Stimulated activated CD8-positive, alpha-beta memory T cell treated with anti-CD3 and anti-CD28 coated beads, Interleukin-4, amount 100 ng/mL, for 24 hours (primary cell): ENCODE measurements at places on chromosomes 16 and 17.

GRCh38 chr16:49734331-49734730, 121.6 kb downstream of the ZNF423 start:
- no peak for DNase-seq

- DNase-seq, result no peak
These were observed 41.3 kb upstream of the DNAH17 start for GRCh38 chr17:78618264-78619066.

- DNase-seq, result no peak
These were observed 54.3 kb upstream of the JPH3 start for GRCh38 chr16:87548046-87548445.

DNA sequence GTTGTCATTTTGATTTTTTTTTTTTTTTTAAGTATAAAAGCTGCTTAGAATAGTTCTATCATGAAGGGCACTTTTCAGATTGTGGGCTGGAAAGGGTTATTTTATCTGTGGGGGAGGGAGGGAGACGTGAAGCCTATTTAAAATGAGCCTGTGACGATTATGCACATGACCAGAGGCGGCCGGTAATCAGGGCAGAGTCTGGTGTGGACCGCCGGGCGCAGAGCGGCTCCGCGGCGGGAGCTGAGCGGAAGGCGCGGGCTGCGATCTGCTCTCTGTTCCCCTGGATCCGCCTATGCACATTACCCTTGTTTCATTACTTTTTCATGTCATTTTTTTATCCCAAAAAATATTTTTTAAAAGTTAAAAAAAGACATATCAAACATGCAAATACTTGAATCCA, 23.5 kb downstream of the TMC6 start:
- no peak for DNase-seq

DNA sequence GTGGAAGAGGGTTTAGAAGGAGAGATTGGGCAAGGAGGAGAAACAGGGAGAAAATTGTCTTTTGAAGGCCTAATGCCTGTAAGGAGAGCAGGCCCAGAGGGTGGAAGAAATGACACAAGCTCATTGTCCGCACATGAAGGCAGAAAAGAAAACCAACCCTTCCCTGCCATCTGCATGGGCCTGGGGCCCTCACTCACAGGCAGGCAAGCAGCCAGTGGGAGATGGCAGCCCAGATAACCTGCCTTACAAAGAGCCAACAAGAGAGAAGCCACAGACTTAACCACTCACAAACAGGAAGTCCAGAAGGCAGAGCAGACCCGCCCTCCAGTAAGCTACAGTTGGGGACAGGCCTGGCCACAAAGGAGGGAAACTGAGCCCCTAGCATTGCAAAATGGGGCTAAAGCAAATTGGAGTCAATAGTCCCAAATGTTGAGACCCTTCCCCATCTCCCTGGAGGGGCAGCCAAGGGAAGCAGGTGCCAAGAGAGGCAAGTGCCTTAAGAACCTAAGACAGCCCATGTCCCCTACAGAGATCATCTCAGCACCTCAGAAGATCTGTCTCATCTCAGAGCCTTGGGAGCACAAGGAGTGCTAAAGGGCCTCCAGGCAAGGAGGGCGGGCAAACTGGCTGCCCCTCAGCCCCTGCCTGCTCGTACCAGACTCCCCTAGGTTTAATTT, 7.3 kb upstream of the TSPOAP1 start:
- DNase-seq, result peak; percentile 49

- DNase-seq, result no peak
These were observed 223.5 kb downstream of the CYB561 start for GRCh38 chr17:63222655-63223054.

GRCh38 chr17:9228408-9229159, 207.3 kb downstream of the NTN1 start:
- no peak for DNase-seq

DNA sequence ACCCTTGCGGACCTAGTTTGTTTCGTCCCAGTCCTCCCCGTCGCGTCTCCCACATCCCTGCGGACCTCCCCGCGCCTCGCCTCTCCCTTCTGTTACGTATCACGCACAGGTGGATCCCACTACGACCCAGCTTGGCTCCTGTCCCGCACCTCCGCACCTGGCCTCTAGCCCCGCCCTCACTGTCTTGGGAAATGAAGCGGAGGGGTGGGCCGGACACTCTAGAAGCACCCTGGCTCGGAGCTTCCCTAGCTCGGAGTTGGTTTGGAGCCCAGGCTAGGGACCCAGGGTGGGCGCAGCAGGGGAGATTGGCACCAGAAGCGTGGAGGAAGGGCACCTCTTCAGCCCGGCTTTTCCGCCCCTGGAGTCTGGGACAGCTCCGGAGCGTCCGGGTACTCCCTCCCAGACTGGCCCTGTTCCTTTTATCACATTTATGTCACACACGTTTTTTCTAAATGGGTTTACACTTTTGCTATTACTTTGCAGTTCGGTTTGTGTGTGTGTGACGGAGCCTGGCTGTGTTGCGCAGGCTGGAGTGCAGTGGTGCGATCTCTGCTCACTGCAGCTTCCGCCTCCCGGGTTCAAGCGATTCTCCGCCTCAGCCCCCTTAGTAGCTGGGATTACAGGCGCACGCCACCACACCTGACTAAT, 1.4 kb upstream of the CEMP1 start:
- DNase-seq, result peak; percentile 39

DNA sequence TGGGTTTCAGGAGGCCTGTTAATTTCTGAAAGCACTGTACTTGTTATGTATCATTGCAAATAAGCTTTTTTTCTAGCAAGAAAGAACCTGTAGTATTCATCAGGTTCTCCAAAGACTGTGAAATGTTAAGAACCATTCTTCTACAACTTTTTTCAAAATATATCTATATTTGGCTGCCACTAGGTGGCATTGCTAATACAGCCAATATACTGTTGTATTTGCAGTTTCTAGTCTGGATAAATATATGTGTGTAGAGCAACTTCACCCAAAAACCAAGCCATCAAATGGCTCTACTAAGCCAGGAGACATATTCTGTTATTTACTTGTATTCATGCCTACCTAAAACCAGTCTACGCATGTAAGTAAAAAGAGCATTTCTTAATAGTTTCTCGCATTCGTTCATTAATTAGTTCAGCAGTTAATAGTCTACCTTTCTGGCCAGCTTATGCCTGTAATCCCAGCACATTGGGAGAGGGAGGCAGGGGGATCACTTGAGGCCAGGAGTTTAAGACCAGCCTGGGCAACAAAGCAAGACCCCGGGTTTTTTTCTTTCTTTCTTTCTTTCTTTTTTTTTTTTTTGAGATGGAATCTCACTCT, 39.5 kb downstream of the VMP1 start:
- no peak for DNase-seq

- peak; percentile 39 for DNase-seq
These were observed at the start of gene RASL10B for GRCh38 chr17:35731239-35731916. RASL10B (plus strand) TSS chr17:35731639; CDS start chr17:35735185, 3,546 bp downstream.

- DNase-seq, result no peak
These were observed 77.3 kb upstream of the ATF7IP2 start for GRCh38 chr16:10308305-10309193.

GRCh38 chr16:1691276-1691675, 13.2 kb downstream of the JPT2 start:
- no peak for DNase-seq

DNA sequence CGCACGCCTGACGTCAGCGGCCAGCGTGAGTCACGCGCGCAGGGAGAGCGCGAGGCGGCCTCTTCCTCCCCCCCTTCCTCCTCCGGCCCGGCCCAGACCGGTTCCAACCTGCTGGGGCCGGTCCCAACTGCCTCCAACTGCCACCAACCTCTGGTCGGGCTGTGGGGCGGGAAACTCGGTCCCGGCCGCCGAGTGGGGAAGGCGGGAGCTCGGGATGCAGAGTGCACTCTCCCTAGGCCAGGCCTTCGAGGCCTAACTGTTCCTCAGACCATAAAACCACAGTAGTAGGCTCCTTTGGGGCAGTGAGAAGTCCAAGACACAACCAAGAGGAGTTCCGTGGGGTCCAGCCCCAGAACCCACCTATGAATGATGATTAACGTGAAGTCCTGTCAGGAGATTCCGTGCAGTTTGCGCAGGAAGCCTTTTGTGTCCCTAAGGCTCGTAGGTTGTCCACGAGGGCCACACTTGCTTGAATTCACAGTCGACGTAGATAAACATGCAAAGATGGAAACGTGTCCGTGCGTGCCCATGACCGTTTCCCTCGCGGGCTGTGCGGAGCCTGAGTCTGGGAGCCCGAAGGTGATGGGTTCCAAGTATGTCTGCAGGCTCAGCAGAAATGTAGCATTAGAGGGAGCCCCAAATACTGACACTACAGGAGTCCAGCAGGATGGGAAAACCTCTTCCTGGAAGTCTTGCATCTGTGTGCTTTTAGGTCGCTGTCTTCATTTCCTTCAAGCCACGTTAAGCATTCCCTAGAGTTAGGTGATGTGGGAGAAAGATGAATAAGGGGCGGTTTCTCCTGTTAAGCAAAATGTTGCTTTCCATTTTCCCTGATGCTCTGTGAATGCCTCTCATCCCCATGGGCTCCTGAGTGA, 647 bp downstream of the UNK start:
- DNase-seq, result peak; percentile 86

DNA sequence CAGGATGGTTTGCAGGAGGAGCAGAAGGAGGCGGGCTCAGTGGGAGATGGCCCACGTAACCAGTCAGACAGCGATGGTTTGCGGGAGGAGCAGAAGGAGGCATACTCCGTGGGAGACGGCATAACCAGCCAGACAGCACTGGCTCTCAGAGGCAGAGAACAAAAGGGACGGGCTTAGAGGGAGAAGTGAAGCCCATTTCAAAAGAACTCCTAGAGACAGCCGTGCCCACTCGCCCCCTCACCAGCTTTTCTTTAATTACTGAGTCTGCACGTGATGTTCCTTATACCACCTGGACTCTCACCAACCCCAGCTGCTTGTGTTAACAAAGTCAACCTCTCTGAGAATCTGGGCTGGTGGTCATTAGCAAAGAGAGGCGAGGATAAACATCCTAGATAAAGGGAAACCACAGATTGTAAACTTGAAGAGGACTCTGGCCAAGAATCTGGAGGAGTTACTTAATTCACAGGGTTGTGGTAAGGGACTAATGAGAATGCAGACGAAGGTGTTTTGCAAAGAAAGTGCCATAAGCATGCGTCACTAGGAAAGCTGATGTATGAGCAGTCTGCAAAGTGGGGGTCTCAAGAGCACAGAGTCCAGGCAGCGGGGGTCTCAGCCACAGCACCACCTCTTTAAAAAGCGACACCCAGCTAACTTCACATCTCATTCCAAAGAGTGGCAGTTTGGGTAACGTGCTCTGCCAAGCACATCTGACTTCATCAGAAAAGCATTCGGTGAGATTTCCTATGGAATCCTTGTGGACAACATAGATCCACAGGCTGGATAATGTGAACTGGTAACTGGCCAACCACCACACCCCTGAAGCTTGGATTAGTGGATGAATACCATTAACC, 51.7 kb downstream of the NXN start:
- DNase-seq, result no peak

- DNase-seq, result no peak
These were observed 20.7 kb upstream of the PLCG2 start for GRCh38 chr16:81758376-81758775.

DNA sequence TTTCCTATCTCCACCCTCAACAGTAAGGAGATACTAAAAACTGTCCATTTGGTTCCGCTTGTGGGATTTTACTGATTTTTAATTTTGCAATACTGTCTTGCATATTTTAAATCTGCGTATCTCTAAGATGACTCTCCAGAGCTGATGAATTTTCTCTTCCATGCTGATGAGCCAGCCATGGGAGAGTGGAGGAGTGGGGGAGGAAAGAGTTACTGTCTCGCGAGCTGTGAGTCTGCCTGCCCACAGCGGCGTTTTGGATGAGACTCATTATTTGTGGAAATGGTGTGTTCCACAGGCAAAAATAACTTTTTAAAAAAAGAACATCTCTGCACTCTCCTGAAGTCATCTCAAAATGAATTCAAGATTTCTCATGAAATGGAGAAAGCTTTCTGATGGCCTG, 34.6 kb upstream of the MYOCD start:
- DNase-seq, result no peak

DNA sequence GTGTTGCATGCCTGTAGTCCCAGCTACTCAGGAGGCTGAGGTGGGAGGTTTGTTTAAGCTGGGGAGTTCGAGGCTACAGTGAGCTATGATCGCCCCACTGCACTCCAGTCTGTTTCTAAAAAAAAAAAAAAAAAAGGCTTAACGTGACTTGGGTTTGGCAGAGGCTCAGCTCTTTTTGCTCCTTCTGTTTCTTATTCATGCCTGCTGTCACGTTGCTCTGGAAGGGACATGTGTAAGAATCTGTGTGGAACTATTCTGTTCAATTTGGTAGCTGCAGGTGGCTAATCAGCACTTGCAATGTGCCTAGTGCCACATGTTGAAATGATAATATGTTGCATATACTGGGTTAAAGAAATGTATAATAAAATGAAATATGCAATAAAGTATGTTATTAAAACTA, 20.9 kb upstream of the SYT17 start:
- no peak for DNase-seq

- no peak for DNase-seq
These were observed 3.9 kb upstream of the SPATA20 start for GRCh38 chr17:50542795-50543774.

- no peak for DNase-seq
These were observed 21.2 kb downstream of the SMG6 start for GRCh38 chr17:2282297-2282873.

GRCh38 chr17:74874615-74875037, 1.8 kb upstream of the FDXR start:
- DNase-seq, result no peak

DNA sequence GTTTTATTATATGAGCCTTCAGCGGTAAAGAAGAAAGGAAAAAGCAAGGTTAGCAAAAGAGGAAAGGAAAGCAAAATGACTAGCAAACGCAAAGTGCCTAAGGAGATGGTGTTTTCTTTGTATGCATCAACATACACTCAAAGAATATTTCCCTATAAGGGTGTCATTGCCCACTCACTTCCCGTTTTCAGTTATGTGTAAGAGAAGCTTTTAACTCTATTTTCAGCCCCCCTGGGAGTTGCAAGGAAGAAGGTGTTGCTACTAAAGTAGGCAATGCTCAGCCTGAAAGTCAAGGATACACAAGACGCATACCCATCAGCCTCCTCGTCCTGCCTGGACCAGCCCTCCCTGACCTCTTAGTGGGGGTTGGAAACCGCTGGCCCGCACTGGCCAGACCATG, 267.7 kb upstream of the ZFHX3 start:
- DNase-seq, result no peak

DNA sequence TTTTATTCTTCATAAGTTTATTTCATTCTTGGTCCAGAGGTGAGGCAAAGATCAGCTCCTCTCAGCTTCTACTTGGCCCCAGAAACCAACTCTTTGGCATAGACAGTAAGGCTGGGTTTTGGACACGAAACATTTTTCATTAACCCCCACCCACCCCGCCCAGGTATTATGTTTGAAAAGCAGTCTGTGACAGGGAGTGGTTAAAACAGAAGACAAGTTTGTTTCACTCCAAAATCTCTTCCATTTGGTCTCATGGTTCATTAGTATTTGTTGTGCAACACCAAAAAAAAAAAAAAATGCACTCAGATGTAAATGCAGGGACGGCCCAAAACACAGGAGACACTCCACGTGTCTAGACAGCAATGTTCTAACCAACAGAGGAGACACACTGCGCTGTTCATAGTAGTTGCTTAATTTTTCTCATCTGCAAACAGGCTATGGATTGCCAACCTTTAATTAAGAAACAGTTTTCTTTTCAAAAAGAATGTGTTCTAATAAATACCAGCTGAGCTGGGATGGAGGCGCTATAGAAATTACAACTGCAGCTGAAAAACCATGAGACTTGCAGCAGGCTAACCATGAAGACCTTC, 39.8 kb upstream of the MMP2 start:
- no peak for DNase-seq

- no peak for DNase-seq
These were observed 12.7 kb upstream of the KRT23 start for GRCh38 chr17:40950176-40950575.

GRCh38 chr16:89046491-89046890, 47.2 kb upstream of the ACSF3 start:
- DNase-seq, result no peak

- DNase-seq, result no peak
These were observed 290.5 kb upstream of the FOXF1 start for GRCh38 chr16:86219655-86220445.
